HEK293T (cell line): ENCODE measurements at places on chromosomes 3 and 15.

DNA sequence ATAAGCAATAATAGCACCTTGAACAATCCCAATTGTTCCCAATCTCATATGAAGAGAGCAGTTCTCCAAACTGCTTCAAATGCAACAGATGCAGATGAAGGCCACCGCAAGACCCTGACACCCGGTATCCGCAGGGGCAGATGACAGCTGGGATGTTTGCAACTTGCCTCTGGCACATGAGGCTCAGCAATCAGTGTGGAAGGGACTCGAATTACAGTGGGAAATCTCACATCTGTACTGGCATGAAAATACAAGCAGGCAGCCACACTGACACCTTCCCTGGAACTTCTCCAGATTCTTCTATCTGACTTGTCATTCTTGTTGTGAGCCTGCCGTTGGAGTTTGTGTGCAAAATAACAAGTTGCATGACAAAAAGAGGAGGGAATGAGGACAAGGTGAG, 68.8 kb downstream of the WDR76 start:
- no peak for DNase-seq

GRCh38 chr3:115800489-115801075, 177.3 kb downstream of the GAP43 start:
- DNase-seq: no peak

- DNase-seq: peak; percentile 35
Observed at GRCh38 chr15:88701561-88702095, 62.8 kb downstream of the ISG20 start.

DNA sequence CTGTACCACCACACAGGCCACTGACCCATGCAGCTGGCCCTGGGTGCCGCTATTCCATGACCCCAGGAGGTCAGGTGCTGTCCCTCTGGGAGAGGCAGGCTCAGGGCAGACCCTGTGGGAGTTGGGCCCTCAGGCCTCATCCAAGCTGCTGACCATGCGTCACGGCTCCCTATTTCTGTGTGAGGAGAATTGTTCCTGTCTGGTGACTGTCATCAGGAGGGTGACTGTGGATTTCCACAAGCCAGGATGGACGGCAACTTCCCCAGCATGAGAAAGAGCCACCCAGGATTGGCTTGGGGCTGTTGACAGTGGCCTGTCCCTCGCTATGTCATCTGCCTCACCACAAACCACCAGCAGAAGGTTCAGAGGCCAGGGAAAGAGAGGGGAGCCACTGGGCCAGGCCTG, 41.4 kb downstream of the ZDHHC19 start:
- no peak for DNase-seq

- no peak for DNase-seq
Observed at GRCh38 chr15:66292571-66293418, 573 bp upstream of the DIS3L start.

GRCh38 chr3:160747422-160747821, 8.6 kb upstream of the PPM1L start:
- DNase-seq: no peak

GRCh38 chr3:171181907-171182690, 155.6 kb upstream of the SLC2A2 start:
- DNase-seq: no peak

DNA sequence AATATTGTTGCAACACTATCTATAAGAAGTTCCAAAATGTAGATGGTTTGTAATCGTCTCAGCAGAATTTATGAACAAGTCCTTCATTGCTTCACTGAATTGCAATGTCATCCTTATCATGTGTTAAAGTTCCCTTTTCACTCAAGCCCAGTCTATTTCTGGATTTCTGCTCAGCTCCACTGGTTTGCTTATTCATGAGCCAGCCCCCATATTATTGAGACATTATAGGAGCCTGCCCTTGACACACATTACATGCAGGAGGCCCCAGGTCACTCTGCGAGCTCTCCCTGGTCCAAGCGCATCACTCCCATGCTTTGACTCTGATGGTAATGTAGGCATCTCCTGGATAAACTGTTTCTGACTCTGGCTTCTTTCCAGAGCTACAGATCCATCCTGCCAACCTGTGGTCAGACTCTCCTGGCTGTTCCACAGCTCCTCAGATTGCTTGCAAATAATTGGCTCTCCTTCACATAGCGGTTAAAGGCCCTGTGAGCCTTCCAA, 56.9 kb downstream of the ABTB1 start:
- DNase-seq: no peak

DNA sequence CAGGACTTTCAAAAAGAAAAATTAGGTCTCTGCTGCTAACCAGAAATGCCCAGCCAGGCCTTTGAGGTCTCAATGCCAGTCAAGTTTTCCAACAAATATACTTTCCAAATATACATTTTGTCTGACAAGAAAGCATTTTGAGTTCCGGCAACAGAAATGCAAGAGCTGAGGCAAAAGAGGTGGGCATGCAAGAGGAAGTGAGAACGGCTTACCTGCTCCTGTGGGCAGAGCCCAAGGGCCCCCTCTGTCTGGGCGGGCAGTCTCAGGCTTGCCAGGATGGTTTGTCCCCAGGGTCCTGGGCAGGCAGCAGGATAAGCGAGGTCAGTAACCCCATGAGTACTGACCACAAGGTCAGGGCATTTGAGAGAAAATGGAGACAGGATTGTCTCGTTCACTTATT, 136.1 kb upstream of the TOPAZ1 start:
- no peak for DNase-seq

DNA sequence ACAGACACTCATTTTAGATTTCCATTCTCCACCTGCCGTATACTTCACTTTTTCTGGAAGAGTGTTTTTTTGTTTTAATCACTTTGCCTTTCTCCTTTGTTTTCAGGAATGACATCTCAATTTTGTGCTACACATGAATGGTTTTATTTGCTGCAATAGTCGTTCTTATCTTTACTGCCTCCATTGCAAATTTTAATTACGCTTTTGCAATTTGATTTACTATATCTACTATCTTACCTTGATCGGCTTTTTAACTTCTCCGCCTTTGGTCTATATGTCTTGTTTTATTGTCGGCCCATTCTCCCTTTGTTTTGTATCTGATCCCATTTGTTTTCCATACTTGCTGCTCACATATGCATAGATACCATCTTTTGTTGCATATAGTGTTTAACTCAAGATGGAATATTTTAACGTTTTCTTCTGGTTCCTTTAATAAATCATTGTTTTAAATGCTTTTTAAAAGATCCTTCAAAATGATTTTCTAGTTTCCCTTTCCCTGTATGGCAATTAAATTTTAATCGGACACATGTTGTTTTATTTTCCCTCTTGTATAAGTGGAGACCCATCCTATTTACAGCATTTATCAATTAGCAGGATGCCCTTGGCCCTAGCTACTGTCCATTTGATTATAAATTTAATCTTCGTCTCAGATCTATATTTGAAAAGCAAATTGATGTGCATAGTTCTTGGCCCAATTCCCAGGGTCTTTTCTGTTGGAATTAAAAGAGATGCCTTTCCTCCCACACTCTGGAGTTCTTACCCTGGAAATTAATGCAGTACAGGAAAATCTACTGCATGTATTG, 97.2 kb upstream of the CNTN4 start:
- no peak for DNase-seq

DNA sequence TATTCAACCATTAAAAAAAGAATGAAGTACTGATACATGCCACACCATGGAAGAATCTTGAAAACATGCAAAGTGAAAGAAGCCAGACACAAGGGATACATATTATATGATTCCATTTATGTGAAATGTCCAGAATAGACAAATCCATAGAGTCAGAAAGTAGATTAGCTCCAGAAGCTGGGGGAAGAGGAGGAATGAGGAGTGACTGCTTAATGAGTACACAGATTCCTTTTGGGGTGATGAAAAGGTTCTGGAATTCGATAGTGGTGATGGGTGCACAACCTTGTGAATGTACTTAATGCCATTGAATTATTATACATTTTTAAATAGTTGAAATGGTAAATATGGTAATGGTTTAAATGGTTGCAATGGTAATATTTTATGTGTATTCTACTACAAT, 90.6 kb upstream of the SPATA12 start:
- no peak for DNase-seq

DNA sequence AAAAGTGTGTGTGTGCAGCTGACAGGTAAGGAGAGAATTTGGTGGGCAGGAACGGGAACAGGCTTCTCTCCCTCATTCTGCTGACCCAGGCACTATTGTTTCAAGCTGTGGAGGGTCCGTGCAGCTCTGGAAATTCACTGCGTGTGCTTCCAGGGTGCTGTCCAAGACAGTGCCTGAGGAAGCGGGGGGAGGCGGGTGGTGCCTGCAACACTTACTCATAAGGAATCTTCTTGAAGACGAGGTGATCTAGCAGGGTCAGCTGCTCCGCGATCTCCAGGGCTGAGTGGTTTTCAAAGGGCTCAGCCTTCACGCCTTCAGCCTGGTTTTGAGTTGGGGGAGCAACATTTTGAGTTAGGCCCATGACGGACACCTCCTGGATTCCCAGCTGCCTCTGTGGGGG, 46.6 kb upstream of the CTSH start:
- DNase-seq: no peak

GRCh38 chr3:159879146-159879545, 109.5 kb upstream of the IL12A start:
- no peak for DNase-seq

DNA sequence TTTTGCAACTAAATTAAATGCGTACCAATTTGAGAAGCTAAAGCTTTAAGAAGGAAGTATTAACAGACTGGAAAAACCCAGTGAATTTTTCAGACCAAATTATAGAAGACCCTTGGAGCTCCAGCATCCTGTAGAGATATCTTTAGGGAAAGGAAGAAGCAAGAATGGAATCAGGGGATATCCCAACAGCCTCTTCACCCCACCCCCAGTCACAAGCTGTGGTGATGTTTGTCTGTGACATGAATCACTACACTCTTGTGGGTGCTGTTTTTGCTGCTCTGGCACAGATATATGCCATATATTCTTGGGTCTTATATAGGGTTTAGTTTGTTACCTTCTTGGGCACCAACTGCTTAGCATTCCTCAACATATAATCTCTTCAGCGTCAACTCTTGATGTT, 78.5 kb upstream of the BCL6 start:
- no peak for DNase-seq

DNA sequence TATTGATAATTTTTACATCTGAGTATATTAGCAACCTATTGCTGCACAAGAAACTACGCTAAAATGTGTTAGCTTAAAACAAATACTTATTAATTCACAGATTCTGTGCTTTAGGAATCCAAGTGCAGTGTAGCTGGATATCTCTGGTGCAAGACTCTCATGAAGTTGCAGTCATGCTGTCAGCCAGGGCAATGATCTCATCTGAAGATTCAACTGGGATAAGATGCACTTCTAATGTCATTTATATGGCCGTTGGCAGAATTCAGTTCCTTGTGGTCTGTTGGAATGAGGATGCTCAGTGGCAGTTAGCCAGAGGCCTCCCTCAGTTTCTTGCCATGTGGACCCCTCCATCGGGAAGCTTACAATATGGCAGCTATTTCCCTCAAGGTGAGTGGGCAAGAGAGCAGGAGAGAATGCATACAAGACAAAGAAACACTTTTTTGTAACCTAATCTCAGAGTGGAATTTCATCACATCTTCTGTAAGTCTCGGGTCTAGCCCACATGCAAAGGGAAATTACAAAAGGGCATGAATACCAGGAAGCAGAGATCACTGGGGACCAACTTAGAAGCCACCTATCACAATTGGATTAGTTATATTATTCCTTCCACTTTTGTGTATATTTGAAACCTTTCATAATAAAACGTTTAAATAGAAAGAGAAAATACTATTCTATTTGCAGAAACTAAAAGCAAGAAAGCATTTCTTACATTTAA, 61.6 kb downstream of the DPH6 start:
- DNase-seq: no peak

GRCh38 chr3:150073513-150073912, 102.8 kb upstream of the PFN2 start:
- no peak for DNase-seq

- no peak for DNase-seq
Observed at GRCh38 chr3:129855832-129856419, 37.6 kb downstream of the TMCC1 start.

- DNase-seq: no peak
Observed at GRCh38 chr15:77021803-77022381, 27.0 kb downstream of the PSTPIP1 start.

DNA sequence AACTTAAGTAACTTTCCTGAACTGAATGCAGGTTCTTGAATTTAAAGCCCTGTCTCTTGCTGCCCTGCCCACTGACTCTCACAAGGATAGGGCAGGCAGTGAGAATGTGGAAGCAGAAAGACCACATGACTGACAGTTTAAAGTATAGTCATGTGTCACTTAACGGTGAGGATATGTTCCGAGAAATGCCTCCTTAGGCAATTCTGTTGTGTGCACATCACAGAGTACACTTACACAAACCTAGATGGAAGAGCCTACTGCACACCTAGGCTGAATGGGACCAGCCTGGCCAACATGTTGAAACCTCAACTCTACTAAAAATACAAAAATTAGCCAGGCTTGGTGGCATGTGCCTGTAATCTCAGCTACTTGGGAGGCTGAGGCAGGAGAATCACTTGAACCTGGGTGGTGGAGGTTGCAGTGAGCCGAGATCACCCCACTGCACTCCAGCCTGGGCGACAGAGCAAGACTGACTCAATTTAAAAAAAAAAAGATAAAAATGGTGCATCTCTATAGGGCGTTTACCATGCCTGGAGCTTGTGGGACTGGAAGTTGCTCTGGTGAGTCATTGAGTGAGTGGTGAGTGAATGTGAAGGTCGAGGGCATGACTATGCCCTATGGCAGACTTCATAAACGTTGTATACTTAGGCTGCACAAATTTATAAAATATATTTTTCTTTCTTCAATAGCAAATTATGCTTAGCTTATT, 18.9 kb upstream of the COPG1 start:
- no peak for DNase-seq

GRCh38 chr3:138197058-138197457, 10.0 kb downstream of the ARMC8 start:
- no peak for DNase-seq

- no peak for DNase-seq
Observed at GRCh38 chr15:62360332-62361097, 195.4 kb upstream of the C2CD4B start.

- no peak for DNase-seq
Observed at GRCh38 chr3:52891615-52892081, 5.7 kb downstream of the STIMATE start.

DNA sequence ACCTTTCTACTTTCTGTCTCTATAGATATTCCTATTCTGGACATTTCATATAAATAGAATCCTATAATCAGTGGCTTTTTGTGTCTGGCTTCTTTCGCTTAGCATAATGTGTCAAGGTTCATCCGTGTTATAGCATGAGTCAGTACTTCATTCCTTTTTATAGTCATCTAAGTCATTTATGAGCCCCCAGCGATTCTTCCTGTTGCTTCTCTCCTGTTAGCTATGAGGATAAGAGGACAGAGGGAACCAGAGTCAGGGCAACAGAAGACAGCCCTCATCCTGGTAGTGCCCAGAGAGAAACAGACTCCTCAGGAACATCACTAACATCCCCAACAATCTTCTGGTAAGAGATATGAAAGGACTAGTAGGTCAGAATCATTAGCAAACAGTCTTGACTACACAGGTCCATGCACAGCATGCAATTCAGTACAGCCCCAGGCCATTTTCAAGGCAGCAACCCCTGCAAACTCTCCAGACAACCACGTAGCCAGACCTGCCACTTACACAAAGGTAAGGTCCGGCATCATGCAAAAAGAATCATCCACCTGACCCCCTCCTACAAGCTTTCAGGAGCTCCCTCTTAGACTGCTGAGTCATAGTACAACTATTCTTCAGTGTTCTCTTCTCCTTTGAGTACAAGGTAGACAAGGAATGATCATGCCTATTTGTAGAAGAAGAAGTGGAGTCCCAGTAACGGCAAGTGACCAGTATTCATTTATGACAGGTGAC, 91.5 kb downstream of the MYLK start:
- no peak for DNase-seq

GRCh38 chr15:73620078-73620477, 13.1 kb downstream of the NPTN start:
- no peak for DNase-seq

GRCh38 chr15:42984493-42985034, 64.0 kb upstream of the TTBK2 start:
- DNase-seq: no peak
